ENCODE measurements at places on chromosomes 6 and 20.

DNA sequence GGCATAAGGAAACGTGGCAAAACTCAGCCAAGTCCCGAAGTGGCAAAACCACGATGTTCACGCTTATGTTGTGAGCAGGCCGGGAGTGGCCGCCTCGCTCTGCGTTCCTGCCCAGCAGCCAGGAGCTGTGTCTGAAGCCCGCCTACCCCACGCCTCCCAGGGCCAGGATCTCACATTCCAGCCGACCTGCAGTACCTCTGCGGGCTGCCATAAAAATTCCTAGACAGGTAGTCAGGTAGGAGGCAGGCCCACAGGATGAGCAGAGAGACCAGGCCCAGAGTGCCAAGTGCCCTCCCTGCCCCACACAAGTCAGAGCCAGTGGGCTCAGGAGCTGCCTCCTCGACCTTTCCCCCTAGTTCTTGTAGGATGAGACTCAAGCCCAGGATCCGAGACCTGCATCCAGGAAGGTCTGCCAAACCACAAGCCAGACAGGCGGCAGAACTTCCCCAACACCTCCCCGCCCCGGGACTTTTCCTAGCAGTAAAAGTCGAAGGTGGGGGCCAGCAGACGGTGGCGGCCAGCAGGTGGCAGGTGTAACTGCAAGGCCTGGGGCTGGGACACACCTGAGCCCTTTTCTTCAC, 16.7 kb downstream of the PMEPA1 start:
- DNase-seq = no peak

DNA sequence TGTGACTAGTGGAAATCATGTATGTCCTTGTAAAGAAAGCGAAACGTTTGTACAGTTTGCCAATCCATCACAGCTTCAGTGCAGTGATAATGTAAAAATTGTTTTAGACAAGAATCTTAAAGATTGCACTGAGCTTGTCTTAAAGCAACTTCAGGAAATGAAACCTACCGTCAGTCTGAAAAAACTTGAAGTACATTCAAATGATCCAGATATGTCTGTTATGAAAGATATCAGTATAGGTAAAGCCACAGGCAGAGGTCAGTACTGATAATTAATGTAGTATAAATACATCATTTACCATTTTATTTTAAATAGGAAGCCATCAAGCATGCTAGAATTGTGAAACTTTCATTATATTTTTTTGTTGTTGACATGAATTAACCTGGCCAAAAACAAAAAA, 60.9 kb upstream of the SMIM8 start:
- DNase-seq = no peak

- no peak for DNase-seq
These were observed 67.7 kb upstream of the ZNFX1 start for GRCh38 chr20:49345524-49345923.

DNA sequence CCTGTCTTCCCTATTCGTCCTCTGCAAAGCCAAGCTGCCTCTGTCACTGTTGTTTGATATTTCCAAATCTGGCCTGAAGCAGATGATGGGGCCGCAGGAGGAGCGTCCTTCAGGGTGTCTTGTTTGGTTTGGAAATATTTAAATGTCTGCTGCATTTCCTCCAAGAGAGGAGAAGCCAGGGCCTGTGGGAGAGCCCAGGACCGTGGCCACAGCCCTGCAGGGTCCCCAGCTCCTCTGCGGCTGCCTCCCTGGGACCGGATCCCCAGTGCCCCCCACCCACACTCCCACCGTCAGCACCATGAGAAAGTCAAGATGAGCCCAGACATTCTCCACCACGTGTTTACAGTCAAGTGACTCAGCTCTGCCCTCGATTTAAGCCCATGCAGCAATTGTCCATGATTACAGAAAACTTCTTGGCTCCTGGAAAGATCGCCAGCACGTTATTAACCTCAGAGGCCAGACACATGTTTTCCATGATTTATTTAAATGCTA, 18.2 kb downstream of the FOXF2 start:
- no peak for DNase-seq

DNA sequence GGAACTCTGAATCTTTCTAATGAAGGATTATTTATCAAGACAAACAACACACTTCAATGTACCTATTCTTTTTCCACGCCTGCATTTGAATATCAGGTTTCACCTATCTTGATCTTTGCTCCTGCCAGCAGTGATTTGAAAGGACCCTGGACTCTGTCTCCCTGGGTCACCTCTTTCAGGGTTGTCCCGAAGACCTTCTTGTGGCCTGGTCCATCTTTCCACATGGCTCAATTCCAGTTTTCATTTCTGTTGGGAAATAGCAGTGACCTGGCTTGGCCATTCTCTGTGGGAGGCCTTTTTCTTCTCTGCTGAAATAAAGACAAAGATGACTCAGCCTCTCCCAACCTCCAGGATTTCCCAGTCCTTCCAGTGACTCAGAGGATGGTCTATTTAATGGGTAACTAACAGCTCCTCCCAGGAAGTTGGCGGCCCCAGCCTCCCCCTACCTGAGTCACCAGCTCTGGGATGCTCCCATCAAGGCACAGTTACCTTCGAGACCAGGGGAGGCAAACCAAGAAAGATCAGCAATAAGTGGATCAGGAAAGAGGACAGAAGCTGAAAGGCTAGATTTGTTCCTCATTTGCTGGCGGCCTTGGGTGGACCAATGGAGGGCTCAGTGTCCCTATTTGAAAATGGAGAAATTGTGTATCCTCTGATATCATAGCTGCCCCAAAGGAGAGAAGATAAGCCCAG, 120.2 kb upstream of the RNF24 start:
- DNase-seq = no peak

- DNase-seq = no peak
These were observed 10.9 kb upstream of the BNIP5 start for GRCh38 chr6:36347621-36348020.

DNA sequence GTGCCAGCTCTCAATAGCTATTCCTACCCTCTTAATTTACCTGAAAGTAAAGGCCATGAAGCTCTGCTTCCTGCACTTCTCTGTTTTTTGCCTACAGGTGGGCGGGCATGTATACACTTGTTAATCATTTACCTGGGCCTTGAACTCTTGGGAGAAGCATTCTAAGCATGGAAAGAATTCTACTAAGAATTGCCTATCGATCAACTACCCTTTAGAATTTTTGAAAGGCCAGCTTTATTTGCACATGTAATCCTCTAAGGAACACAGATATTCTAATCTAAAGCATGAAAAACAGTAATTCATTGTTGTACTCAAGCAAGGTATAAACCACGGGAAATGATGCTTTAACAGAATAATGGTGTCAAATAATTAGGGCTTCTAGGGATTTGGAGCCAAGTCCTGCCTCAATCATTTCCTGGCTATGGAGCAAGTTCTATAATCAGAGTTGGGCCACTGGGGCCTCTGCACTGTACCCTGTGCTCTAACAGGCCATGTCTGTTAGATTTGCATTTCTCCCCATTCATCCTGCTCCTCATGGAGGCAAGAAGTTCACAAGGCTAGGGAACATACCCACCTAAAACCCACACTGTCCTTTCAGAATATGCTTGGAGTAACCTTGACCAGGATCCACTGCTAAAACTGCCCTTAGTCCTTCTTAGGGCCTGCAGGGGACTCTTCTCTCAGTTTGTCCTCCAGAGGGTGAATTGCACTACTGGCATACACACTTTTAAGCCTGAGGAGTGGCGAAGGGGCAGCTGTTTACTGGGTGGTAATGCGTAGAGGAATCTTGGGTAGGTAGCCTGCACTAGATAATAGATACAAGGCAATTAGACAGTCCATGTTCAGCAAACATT, 276.4 kb upstream of the JAG1 start:
- DNase-seq = no peak

GRCh38 chr6:37528541-37528940, 28.8 kb upstream of the CCDC167 start:
- no peak for DNase-seq

DNA sequence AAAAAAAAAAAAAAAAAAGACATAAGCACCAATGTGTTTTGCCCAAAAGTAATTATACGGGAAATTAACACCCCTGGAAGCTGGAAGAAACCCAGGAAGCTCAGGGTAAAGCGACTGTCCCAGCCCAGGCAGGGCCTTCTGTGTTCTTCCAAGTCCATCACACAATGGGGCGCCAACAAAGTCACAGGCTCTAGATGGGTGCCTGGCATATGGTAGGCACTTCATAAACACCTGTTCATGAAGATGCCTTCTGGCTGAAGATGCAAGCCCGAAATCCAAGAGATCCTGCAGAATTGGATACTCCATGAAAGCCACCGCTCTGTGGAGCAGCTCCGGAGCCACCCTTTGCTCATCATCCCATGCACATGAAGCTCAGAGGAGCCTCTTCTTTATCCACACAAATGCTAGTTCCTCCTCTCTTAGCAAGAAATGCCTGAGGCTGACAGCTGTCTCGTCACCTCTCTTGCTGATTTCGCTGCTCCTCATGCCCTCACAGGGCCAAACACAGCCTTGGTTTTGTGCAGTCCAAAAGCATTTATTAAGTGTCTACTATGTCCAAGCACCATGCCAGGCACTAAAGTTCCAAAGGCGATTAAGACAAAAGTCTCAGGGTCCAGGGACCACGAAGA, 76.6 kb downstream of the TRERF1 start:
- no peak for DNase-seq

DNA sequence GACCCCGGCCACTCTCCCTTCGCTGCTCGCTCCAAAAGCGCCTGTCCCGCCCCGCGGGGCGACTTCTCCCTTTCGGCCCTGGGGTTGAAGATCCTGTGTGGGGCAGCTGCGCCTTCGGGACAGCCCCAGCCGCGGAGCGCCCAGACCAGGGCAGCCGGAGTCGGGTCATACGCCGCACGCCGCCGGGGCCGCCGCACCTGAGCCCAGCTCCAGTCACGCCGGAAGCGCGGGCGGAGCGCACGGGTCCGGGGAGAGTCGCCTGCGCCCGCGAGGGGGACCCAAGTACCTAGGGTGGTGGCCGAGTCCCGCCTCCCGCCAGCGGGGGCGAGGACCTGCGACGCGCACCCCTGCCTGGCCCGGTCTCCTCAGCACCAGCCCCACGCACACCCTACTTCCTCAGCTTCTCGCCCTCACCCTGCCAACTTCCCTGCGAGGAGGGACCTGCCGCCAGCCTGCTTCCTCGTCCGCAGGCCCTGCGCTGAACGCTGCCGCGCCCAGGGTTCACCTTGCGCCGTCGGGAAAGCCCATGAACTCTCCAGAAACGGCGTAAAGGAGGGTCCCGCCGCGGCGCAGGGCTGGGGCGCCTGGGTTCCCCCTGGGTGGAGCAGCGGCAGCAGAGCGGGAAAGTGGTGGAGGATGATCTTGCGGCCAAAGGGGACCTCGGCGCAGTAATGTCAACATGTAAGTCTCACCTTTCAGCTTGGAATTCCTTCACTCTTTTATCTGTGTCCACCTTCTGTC, at the start of gene ADGRG6:
TSS of gene ADGRG6 (plus strand) at position 357 of the 741 bp plus-strand sequence. CDS start at position 680, 323 bp downstream.
- DNase-seq = no peak
